ENCODE measurements at places on chromosomes 11 and 22.
A peak's percentile ranks its signal among the peaks of the same experiment; 100 is the strongest.

DNA sequence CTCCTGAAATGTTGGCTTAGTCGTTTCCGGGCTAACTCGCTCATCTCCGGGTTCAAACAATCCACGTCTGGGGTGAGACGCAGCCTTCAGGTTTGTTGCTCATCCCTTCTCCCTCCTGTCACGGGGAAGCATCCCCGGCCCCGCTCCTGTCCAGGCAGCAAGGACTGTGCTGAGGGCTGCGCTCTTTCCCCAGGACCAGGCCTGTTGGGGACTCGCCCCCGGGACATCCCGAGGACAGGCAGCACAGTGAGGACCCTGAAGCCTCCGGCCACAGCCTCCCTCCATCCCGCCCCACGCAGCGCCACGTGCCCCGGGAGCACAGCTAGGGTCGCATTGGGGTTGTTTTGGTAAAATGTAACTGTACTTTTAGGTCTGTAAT lies 252.0 kb downstream of the BRD1 start:
- DNase-seq: no peak

DNA sequence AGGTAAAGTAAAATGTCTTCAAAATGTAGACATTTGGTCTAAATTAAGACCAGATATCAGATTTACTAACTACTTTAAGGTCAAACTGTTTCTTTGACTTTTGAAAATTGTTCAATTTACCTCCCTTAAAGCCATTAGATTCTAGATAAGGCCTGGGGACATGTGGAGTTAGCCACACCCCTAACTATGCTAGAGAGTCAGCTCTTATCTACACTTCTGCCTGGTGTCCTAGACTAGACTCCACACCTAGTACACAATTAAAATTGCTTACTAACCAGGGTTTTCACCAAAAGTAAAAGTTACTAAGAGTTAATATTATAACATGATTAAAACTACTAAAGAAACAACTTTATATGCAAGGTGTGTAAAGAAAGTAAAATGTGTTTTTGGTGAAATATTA lies 43.6 kb upstream of the DBX1 start:
- DNase-seq: no peak

DNA sequence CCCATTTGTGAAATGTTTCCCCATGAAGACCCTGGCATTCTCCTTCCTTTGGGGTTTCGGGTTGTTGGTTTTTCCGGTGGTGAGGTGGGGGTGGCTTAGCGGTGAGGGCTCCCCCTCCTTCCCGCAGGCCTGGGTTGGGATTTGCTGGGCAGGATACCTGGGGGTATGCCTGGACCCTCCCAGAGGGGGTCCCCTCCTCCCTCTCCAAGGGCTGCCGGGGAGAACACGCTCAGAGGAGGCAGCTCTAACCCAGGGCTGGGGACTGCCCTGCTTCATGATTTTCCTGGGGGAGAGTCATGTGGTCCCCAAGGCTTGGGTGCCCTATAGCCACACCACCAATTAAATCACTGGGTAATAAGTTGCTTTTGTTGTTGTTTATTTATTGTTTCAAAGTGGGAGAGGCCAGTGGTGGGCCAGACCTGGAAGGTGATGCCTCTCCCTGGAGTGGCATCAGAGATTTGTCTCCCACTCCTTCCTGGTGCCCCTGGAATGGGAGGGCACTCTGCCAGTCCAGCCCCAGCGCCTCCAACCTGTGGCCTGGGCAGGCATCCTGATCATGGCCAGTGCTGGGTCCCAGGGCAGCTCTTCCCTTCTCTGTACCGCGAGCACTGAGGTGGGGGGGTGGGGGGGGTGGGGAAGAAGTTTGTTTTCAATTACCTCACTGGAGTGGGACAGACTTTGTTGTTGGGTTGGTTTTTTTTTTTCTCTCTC lies 1.3 kb upstream of the CLCF1 start:
- no peak for DNase-seq

DNA sequence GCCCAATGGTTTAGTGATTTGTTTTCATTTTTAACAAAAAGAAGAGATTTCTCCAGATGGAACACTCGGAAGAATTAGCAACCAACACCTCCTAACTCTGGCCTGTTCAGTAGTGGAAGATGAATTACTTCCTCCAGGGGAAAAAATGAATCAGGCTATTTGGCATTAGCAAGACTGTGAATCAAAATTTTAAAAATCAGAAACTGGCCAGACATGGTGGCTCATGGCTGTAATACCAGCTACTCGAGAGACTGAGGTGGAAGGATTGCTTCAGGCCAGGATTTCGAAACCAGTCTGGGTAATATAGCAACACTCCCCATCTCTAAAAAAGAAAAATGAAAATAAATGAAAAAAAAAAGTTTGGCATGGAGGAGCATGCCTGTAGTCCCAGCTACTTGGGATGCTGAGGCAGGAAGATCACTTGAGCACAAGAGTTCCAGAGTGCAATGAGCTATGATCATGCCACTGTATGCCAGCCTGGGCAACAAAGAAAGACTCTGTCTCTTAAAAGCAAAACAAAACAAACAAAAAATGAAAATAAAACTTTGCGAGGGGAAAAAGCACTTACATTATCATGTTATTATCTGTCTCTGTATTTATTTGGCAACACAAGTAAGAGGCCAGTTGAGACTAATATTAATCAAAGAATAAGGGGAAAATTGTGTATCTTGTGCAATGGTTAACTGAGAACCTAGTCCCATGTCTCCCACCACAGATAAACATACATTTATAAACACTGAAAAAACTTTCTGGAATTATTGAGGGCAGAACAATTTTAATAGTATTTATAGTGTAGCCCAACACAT lies 796.3 kb upstream of the ANO3 start:
- DNase-seq: no peak

DNA sequence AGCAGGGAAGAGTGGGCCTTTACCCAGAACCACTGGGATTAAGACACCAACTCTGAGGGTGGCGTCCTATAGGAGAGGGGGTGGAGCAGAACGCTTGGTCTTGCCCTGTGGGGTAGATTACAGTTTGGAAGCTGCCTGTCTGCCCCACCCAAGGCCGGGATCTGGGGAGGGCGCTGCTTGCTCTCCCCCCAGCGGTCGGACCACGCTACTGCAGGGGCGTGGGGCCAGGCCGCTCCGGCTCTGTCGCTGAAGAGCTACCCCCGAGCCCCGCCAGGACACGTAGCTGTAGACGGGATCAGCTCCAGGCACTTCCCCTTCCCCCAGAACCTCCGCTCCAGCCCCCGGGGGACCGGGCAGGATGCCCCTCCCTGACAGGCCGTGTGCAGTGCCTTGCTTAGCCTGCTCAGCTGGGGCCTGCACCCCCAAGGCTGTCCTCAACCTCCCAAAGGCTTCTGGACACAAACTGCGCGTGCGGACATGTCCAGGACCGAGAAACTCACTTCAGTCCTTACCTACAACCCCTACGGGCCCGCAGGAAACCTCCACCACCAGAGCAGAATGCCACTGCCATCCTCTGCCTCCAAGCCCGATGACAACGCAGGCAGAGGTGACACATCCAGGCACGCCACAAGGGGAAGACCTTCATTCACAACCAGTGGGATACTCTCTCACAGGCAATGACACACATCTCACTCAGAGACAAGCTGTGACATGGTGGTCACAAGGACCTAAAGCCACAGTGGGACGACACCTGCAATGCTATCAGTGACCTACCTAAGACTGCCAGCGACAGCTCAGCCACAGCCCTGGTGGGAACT lies 3.6 kb downstream of the AHNAK start:
- peak; percentile 55 for DNase-seq

- no peak for DNase-seq
These were observed 4.3 kb downstream of the CADM1 start for GRCh38 chr11:115499891-115500290.

- DNase-seq: no peak
These were observed 626.3 kb upstream of the LRRC4C start for GRCh38 chr11:42085736-42086135.

GRCh38 chr11:78926633-78927338 lies 352.1 kb upstream of the NARS2 start:
- DNase-seq: no peak

DNA sequence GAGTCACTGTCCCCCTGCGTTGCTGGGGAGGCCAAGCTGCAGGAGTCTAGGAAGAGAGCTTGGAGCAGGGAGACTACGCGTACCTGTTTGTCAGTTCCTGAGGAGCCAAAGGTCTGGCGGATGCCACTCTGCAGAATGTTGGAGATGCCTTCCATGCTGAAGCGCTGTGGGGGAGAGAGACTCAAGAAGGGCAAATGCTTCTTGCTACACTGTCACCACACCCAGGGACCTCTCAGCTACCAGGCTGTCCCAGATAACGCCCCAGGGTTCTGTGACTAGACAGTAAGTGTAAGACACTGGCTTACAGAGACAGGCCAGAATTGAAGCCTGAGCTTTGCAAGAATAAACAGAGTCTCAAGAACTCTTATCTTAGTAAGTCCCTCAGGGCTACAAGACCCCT lies 42.0 kb downstream of the FEZ1 start:
- DNase-seq: no peak

DNA sequence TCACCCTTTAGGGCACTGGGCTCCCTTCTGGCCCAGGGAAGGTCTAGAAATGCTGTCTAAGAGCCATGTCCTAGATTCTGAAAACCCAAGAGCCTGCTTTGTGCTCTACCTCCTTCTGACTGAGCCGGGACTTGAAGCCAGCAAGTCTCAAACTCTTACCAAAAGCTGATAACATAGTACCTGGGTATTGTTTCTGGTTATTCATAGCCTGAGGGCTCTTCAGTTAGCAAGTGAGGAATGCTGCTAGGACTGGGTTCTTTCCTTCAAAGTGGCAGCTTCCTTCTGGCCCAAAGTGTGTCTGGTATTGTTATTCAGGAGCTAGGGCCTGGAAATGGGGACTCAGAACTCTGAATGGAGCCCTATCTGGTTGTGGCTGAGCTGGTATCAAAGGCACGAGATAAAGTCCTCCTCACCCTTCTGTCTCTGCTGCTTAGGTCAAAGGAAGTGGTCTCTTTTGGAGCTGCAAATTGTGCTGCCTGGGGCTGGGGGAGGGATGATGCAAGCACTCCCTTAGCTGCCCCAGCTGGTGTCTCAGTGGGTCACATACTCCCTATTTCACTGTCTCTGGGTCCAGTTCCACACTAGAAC lies 696.0 kb upstream of the CCDC179 start:
- DNase-seq: no peak

- DNase-seq: no peak
These were observed 7.7 kb downstream of the LIF start for GRCh38 chr22:30238661-30239487.

GRCh38 chr11:43443811-43444210 lies 85.1 kb downstream of the TTC17 start:
- no peak for DNase-seq

- DNase-seq: no peak
These were observed 629 bp downstream of the ATP5MG start for GRCh38 chr11:118401880-118402590.

DNA sequence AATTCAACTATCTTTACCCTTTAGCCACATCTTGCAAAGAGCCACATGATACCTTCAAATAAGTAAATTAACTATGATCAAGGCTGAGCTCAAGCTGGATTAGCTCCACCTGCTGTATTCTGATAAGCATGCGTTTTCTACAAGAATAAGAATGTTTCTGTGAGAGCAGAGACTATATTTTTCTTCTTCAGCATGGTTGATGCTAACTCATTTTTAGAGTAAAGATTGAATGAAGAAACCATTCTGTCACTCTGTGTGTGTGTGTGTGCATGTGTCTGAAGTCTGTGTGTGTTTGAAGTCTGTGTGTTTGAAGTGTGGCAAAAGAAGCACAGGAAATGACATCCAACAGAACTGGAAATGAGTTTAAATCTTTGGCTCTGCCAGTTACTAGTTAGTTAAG lies 12.0 kb upstream of the LAYN start:
- DNase-seq: no peak

DNA sequence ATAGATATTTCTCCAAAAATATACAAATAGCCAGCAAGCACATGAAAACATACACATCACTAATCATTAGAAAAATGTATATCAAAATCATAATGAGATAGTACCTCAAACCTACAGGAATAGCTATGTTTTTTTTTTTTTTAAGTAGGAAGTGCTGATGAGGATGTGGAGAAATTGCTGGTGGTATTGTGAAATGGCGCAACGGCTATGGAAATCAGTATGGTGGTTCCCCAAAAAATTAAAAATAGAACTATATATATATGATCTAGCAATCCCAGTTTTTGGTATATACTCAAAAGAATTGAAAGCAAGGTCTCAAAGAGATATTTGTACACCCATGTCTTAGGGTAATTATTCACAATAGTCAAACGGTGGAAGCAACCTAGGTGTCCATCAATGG lies 46.0 kb upstream of the HIPK3 start:
- no peak for DNase-seq

DNA sequence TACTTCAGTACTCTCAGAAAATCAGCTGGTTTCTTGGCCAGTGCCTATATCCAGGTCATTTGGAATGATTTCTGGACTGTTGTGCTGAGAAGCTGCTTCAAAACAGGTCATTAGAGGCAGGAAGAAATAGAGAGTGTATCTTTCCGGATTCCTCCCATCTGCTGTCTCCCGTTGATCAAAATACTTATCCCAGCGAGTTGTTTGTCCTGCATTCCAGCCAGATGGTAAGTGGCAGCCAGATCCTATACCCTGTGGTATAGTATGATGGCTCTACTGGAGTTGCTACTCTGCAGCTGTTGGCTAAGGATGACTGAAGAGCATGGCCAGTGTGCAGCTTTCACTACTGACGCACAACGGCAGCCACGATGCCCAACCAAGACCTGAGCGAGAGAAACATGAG lies 560.9 kb upstream of the ANO5 start:
- DNase-seq: no peak

- DNase-seq: no peak
These were observed 15.5 kb upstream of the RAC2 start for GRCh38 chr22:37259540-37260029.

DNA sequence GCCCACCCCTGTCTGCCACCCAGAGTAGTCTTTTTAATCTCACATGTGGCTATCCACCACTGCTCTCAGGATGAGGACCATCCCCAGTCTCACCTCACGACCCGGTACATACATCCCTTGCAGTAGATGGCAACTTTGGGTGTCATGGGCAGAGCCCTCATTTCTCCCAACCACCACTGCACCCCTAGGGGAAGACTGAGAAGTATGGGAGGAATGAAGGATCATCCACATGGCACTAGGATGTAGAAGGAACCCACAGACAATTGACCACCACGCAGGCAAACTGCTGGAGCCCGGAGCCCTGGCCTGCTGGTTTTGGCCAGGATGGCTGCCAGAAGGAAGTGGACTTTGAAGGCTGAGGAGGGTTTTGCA lies 1.9 kb upstream of the SCARF2 start:
- DNase-seq: no peak

DNA sequence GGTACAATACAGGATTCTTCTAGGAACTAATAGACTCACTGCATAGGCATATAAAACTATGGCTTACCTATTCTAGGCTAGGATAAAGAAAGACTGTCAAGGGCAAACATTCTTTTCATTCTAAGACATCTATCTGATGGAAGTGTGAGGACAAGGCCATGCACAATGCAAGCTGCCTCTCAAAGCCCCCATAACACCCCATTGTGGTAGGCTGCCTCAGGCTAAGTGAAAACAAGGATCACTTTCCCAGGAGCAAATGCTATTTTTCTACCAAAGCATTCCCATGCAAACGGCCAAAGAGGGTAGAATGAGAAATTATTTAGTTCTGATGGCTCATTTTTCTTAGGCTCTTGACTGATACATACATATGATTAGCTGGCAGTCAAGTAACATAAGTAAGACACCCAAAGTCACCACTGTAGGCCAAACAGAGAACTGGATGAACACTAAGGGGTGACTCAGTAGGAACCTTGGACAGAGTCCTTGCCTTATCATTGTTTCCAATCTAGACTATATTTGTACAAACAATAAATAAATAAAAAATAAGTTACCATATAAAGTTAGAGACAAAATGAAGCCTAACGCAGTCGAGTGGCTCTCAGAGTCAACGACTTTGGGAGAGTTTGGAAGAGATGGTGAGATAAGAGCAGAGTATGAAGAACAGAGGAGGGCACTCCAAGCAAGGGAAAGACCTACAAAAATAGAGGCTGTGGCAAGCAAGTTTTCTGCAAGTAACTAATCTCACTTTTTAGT lies 303.6 kb downstream of the SBF2 start:
- no peak for DNase-seq

Measured in T follicular helper cell (primary cell).